Stimulated activated CD4-positive, alpha-beta T cell treated with anti-CD3 and anti-CD28 coated beads, Interleukin-15, amount 100 ng/mL, for 24 hours (primary cell): ENCODE measurements at places on chromosomes 16 and 17.
A peak's percentile ranks its signal among the peaks of the same experiment; 100 is the strongest.

DNA sequence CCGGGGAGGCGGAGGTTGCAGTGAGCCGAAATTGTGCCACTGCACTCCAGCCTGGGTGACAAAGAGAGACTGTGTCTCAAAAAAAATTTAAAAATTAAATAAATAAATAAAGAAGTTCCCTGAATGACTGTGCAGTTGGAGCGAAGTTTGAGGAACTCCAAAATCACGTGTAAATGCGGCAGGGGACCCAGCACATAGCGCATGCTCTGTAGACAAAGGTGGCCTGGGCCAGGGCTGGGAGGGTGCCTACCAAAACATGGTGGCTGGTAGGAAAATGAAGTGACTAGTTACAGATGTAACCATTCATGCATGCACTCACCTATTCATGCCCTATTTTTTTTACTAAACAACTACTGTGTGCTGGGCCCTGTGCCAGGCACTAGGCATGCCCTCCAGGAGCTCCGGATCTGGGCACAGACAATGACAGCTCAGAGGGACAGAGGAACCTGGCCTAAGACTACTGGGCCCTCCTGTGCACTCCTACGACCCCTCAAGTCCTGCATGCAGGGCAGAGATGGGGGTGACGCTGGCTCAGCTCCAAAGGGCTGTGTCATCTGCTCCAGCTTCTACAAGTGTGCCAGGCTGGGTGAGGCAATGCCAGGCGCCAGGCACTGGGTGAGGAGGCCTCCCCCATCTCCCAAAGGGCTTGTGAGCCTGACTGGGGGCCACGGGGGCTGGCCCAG lies 65.3 kb downstream of the RMI2 start:
- no peak for DNase-seq

DNA sequence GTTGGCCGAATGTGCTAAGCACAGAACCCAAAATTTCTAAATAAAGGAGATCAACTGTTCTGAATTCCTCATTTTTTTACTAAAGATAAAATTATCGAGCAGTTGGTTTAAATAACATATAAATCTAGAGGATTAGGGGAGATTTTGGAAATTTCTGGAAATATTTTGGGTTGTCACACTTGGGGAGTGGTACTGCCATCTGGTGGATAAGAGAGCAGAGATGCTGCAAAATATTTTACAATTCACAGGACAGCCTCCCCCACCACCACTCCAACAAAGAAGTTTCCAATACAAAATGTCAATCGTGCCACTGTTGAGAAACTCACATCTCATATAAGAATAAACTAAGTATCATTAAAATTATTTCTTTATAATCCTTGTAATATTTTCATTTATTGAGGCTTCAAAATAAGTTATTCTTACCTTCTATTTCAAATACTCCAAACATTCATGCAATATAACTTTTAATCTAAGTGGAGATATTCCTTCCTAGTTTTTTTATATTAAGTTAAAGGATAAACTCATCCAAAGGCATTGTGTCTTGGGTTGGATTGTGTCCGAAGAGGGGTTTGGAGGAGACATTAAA lies 17.0 kb upstream of the ABCA8 start:
- DNase-seq, result no peak

GRCh38 chr17:50185631-50186471 lies 15.6 kb downstream of the COL1A1 start:
- no peak for DNase-seq

DNA sequence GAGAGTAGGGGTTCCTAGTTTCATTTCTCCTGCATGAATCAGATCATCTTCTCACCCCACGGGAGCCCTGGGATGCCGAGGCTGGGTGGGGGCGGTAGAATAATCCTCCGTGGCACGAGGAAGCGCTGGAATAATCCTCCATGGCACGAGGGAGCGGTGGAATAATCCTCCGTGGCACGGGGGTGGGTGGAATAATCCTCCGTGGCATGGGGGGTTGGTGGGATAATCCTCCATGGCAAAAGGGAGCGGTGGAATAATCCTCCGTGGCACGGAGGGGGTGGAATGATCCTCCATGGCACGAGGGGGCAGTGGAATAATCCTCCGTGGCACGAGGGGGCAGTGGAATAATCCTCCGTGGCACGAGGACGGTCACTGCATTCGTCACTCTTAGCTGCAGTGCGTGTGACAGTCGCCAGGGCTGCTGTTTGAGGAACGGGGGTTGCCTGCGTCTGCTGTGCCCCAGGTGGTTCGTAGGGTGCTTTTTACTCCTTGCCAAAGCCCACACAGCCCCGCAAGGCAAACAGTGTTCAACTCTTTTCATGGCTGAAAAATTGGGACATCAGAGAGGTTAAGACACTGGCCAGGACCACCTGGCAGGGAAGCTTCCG lies 152.5 kb downstream of the BANP start:
- no peak for DNase-seq

- no peak for DNase-seq
These were observed 80.2 kb downstream of the BRIP1 start for GRCh38 chr17:61783120-61783519.

DNA sequence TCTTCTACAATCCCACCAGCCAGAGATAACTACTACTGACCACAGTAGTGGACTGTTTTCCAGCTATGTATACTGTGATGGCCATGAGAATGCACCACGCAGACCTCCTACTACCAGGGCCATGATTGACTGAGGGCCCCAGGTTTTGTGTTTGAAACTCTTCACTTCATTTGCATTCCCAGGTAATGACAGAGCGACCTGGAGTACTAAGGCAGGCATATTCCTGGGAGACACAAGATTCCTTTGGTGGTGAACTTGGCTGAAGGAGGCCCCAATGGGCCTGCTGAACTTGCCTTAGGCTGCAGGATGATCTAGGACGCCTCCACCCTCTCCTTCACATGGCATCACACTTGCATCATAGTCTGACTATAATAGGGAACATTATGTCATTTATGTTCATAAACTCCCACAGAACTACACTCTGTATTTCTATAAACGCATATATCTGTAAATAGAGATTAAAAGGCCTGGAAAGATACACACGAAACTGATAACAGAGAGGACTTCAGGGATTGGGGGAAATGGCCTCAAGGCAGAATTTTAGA lies 30.4 kb downstream of the CLEC19A start:
- DNase-seq, result no peak

DNA sequence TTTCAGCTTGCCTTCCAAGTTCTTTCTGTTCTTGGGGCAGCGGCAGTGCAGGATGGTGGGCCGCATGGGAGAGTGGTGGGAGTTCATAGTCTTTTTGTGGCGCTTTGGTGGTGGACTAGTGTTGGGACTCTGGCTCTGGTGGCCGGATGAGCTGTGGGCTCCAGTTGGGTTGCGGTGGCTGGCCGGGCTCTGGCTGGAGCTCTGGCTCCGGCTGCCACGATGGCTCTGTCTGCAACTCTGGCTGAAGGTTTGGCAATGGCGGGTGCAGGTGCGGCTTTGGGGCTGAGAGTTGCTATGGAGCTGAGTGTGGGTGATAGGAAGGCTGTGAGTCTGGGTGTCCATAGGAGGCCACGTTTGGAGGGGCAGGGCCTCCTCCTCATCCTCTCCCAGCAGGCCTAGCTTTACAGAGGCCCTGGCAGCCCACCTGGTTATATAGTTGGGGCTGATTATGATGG lies at the start of gene TNP2:
Gene TNP2 (minus strand): TSS at position 405 of the 455 bp plus-strand sequence. CDS start 63 bp downstream, at position 342.
- no peak for DNase-seq

DNA sequence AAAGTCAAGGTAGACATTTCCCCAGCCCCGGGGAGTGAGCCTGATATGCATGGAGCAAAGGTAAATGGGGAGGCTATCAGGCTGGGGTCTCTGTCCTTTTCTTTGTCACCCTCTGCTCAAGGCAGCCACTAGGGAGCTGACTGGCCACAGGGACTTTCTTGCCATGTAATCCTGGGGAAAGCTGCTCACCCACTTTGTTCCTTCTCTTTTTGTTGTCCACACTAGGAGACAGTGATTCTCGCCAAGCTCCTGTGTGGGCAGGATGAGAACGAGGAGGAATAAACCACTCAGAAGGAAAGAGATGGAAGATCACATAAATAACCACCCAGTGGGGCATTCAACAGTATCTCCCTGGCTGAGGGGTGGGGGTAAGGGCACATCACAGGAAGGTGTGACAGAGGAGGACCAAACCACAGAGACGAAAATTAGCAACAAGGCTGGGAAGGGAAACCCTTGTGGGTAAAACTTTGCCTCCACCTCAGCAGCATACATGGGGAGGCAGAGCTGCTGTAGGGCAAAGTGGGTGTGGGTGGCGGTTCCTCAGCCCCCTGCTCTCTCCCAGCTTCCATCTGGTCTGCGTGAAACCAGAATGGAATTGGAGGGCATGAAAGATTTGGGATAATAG lies 26.2 kb upstream of the CCL1 start:
- no peak for DNase-seq

- DNase-seq, result no peak
These were observed 38.4 kb upstream of the VWA3A start for GRCh38 chr16:22053921-22054341.

- DNase-seq, result peak; percentile 88
These were observed 24.9 kb downstream of the ACTG1 start for GRCh38 chr17:81487487-81488275.

DNA sequence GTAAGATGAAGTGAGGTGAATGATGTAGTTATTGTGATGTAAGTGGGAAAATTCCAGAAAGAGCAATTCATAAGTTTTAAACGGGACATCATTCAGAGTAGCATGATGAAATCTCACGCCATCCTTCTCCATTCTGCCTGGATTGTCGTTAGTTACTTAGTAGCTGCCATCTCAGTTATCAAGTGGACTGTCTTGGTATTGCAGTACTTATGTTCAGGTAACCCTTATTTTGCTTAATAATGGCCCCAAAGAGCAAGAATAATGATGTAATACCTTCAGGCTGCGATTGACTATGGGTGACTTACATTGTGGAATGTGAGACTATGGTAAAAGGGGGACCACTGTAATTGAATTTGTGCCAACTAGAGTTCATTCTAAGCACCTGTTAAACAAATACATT lies 234.1 kb upstream of the TOM1L1 start:
- no peak for DNase-seq

DNA sequence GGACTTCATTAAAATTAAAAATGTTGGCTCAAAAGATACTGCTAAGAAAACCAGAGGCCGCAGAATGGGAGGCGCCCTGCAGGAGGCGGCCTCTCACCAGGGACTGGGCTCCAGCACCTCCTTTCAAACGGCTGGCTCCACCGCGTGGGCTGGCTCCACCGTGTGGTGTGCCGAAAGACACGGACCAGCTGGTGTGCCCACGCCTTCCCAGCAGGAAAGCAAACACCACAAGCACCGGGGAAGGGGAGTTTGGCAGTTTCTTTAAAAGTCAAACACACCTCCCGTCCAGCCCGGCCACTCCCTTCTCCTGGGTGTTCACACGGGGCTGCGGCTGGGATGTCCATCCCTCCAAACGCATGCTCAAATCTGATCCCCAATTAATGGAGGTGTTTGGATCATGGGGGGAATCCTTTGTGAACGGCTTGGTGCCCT lies 13.9 kb downstream of the HAGH start:
- DNase-seq, result peak; percentile 77

- no peak for DNase-seq
These were observed 1.1 kb downstream of the RARA start for GRCh38 chr17:40309949-40310510.

DNA sequence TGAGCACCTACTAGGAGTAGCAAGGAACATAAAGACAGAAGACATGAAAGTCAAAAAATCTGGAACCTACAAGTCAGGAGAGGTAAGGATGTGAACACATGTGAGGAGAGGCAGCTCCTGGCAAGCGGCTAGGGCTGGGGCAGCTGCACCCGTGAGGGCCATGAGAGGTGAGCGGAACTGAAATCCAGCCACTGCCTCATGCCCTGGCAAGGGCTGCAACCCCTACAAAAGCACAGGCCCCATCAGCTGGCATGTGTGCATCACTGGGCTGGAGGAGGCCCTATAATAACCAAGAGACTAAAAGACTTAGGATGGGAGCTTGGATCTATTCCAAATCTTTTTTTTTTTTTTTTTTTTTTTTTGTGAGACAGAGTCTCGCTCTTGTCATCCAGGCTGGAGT lies 40.3 kb upstream of the ERN1 start:
- DNase-seq, result no peak

- DNase-seq, result no peak
These were observed 460.4 kb upstream of the DYNLRB2 start for GRCh38 chr16:80080287-80080851.
